ENCODE measurements at places on chromosomes 2 and 18.
A peak's percentile ranks its signal among the peaks of the same experiment; 100 is the strongest.

GRCh38 chr2:64400733-64401528, 53.0 kb upstream of the LGALSL start:
- no peak for DNase-seq

GRCh38 chr2:234487356-234487755, 9.5 kb downstream of the ARL4C start:
- no peak for DNase-seq

DNA sequence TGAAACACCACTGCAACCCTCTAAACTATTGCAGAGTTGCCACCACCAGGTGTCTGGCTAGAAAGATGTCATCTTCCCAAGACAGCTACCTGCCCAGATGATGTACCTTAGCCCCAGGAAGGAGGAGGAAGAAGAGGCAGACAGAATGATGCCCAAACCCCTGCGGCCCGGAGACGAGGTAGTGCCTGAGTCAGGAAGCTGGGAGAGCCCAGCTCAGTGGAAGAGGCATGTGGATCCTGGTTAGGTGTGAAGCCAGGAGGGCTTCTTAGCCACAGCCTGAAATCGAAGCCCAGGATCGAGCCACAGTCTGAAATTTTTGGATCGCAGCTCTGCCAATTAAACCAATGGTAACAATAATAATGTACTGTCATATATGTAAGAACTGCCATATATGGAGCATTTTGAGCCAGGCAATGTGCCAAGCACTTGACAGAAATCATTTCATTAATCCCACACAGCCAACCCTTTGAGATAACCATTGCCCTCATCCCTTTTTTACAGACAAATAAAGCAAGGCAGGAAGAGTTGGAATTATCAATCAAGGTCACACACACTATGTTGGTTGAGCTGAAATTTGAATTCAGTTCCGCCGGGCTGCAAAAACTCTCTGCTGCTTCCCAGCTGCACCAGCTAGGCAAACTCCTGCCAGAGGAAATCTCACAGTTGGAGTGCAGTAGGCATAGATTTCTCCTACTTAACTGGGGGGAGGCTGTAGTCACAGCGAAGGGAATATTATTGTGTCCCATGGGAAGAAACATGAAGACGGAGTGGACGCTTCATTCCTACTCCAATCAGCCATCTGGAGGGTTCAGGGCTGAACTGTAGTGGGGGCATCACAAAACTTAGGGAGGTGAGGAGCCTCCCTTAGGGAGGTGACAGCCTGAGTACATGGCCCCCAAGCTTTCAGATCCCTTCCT, 19.4 kb upstream of the CYP1B1 start:
- no peak for DNase-seq

GRCh38 chr2:201191132-201191875, 8.4 kb downstream of the CASP10 start:
- DNase-seq = peak; percentile 50

- no peak for DNase-seq
Measured at GRCh38 chr18:22542406-22542835, 124.7 kb upstream of the CTAGE1 start.

- DNase-seq = no peak
Measured at GRCh38 chr18:55634545-55634944, 46.6 kb upstream of the TCF4 start.
